ENCODE measurements at places on chromosomes 3 and 15.

DNA sequence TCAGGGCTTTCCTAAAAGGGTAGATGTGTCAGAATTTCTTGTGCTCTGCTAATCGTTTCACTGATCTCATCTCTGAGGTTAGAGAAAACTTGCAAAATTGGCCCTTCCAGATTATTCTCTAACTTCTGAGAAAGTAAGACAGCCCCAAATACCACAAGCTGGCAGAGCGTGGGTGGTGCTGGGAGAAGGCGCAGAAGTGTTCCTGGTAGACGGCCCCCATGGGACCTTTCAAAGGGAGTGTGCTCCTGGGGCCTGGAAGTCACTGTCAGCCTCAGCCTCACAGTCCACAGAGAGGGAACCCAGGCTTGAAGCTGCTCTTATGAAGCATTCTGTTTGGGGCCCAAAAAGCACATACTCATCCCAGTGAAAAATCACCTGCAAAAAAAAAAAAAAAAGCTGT, 86.5 kb upstream of the PFN2 start:
- DNase-seq = no peak

DNA sequence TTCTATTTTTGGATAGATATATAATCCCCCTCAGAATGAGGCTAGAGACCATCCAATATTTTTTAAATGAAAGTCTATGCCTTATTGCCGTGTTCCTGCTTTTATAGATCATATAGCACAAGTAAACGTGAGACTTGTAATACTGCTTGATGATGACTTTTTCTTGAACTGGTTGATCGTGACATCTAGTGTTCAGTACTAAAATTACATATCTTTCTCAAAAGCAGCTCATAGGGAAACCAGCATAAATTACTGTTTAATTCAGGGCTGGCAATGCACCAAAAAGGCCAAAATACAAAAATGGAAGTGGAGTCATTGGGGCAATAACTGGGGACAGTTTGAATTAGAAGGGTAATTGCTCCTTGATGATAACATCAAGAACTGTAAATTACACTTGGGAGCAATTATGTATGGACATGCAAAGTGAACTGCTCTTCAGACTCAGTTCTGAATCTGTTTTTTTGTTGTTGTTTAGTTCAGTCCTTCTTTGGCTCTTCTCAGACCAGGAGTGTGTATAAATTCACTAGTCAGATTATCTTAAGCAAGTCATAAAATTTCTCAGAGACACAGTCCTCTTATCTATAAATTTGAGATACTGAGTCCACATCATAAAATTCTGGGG, 325.3 kb downstream of the THSD4 start:
- peak; percentile 61 for DNase-seq

- DNase-seq = no peak
Observed at GRCh38 chr3:52124126-52124525, 30.1 kb downstream of the POC1A start.

DNA sequence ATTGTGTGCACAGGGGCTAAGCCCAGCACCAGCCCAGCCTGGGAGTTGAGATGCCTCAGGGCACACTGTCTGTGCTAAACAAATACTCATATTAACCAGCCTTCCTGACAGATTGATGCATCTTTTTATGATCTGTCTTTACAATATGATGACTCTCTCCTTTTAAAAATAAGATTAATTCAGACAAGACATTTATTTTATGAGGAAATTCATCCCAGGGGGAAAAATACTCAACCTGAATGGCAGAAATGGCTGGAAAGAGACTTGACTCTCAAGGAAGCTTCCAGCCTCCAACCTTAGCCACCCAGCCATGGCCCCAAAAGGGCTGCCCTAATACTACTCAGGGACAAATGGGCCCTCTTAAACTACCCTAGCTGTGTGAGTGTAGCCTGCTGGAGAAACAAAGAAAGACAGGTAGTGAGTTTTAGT, 46.9 kb downstream of the NOX5 start:
- DNase-seq = peak; percentile 76

DNA sequence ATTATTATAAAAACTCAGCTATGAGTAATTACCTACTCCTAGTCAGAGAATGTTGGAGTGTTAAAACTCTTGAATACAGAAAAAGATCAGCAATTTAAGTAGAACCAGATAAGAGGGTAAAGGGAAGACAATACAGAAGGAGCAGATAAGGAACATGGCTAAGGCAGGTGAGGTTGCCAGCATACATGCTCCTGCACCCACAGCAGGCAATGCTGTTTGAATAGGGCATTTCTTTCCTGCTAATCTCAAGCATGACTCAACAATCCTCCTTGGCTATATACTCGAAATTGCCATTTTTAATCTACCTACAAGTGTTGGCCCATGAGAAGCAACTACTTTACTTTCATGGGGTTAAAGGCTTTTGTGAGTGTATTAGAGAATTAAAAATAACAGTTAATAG, 494.5 kb downstream of the DIPK2A start:
- DNase-seq = no peak

GRCh38 chr3:113018536-113019181, 27.9 kb downstream of the GTPBP8 start:
- DNase-seq = peak; percentile 22

All from SK-N-MC (cell line).